ENCODE measurements at places on chromosomes 16 and 17. TPM values are rescaled to one million over a fixed set of nuclear protein-coding genes. Genes with fewer than 3 reads are reported as not detected.

Gene ZNF423
- 1.2 TPM for polyA plus RNA-seq

Gene FAAP100
- polyA plus RNA-seq, result 18.9 TPM

Gene KCNH6
- 0.18 TPM for polyA plus RNA-seq

Gene SPATA22
- not detected for polyA plus RNA-seq

Gene RTN4RL1
- 0.07 TPM for polyA plus RNA-seq

Gene IKZF3
- polyA plus RNA-seq, result not detected

Data from SK-N-SH (cell line).